Glutamatergic neuron (in vitro differentiated cells): ENCODE measurements at places on chromosomes 2 and 18.

GRCh38 chr2:101387151-101387834 lies at the start of gene CREG2:
Gene CREG2, minus strand, starts transcription at chr2:101387503. Its CDS starts 46 bp downstream, at chr2:101387457.
- peaks cover 8% of the 10 kb centered on the region for H3K27me3 ChIP-seq
- peak within 1 kb of the TSS; percentile 84 for H3K4me3 ChIP-seq
- H3K4me1 ChIP-seq: no peaks in the 10 kb centered on the region
- H3K27ac ChIP-seq: no peak within 1 kb of the TSS
- DNase-seq: peak; percentile 87

DNA sequence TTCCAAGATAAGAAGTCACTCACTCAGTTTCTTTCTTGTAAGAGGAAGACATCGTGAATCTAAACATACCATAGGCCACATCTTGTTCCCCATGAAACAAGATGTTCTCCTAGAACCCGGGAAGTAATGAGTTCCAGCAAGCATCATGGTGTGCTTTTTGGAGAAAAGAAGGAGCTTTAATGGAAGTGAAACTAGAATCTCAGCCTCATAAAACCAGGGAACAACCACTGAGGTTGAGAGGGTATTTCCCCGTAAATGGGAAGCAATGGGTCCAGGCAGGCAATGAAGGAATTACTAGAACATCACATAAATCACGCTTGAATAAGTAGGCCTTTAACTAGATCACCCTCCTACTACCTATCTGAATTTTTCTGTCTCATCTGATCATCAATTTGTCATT lies 40.3 kb downstream of the PSTPIP2 start:
- H3K27me3 ChIP-seq: peaks cover 10% of the 10 kb centered on the region
- no peak overlapping the region for H3K4me3 ChIP-seq
- no peak for DNase-seq
- no peak overlapping the region for H3K27ac ChIP-seq

DNA sequence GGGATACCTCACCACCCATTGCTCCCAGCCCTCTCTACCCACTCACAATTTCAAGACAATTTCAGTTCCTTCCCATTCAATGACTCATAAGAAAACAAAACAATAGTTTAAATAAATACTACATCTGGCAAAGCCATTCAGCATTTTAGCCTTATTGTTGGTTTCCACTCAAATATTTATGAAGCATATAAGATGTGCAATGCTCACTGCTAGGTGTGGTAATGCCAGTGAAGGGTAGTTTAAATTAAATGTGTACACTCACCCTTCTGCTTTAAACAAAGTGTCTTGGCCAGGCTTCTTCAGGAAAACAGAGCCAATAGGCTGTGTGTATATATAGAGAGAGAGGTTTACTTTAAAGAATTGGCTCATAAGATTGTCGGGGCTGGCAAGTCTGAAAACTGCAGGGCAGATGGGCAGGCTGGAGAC lies 37.0 kb downstream of the INO80C start:
- no peak for DNase-seq
- H3K36me3 ChIP-seq: no peaks in the 10 kb centered on the region
- peaks cover 6% of the 10 kb centered on the region for H3K27me3 ChIP-seq

- H3K4me1 ChIP-seq: peaks cover under 1% of the 10 kb centered on the region
- H3K27ac ChIP-seq: no peak overlapping the region
- no peak for DNase-seq
- no peak overlapping the region for H3K4me3 ChIP-seq
Observed at GRCh38 chr2:238527565-238527964, 100.8 kb downstream of the ASB1 start.

- H3K4me3 ChIP-seq: no peak overlapping the region
- no peaks in the 10 kb centered on the region for H3K36me3 ChIP-seq
- no peaks in the 10 kb centered on the region for H3K4me1 ChIP-seq
Observed at GRCh38 chr2:189402932-189403331, 38.3 kb upstream of the WDR75 start.

GRCh38 chr18:43662657-43663056 lies 385.4 kb upstream of the SYT4 start:
- no peak overlapping the region for H3K4me3 ChIP-seq
- no peak for DNase-seq
- no peaks in the 10 kb centered on the region for H3K27me3 ChIP-seq
- no peaks in the 10 kb centered on the region for H3K36me3 ChIP-seq

GRCh38 chr2:160332318-160332717 lies 132.2 kb upstream of the ITGB6 start:
- no peak overlapping the region for H3K4me3 ChIP-seq
- peaks cover 38% of the 10 kb centered on the region for H3K4me1 ChIP-seq
- H3K36me3 ChIP-seq: no peaks in the 10 kb centered on the region
- no peak overlapping the region for H3K27ac ChIP-seq
- DNase-seq: no peak

DNA sequence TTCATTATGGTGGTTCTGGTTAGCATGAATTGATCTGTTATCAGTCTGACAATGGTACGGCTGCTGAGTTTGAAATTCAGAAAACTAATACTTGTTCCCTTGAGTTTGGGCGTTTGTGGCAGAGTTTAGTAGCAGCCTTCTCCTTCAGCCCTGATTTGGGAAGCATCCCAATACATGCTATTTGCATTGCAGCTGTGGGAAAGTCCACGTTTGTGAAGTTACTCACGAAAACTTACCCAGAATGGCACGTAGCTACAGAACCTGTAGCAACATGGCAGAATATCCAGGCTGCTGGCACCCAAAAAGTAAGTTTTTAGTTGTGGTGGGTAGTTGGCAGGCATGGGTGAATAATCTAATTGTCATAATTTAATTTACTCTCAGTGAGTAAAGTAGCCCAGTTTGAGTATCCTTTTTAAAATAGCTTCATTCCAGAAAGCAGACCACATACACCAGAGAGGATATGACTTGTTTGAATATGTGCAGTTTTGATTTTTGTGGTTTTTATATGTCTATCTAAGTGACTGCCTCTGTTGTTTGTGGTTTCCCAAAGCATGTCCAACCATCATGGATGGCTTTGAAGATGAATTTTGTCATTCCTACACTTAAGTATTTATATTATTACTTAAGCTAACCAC lies 12.2 kb downstream of the DGUOK start:
- H3K4me1 ChIP-seq: peaks cover 2% of the 10 kb centered on the region
- H3K36me3 ChIP-seq: no peaks in the 10 kb centered on the region
- no peak overlapping the region for H3K27ac ChIP-seq
- DNase-seq: no peak
- H3K4me3 ChIP-seq: no peak overlapping the region

DNA sequence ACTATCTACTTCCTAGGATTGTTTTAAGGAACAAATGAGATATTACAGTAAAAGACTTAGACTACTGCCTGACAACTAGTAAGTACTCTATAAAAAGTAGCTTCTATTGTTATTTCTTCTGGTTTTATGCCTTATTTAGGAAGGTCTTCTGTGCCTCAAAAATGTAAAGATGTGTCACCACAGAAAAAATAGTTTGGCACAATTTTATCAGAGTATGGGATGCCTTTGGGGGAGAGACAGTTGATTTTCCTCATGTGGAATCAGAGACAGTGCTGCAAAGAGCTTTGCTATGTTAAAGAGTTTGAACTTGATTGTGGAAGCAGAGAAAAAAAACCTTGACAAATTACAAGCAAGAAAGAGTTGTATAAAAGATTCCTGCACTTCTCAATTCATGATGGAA lies 98.4 kb downstream of the EHBP1 start:
- H3K36me3 ChIP-seq: no peaks in the 10 kb centered on the region
- H3K27ac ChIP-seq: no peak overlapping the region
- H3K4me1 ChIP-seq: no peaks in the 10 kb centered on the region
- H3K4me3 ChIP-seq: no peak overlapping the region
- no peak for DNase-seq

GRCh38 chr2:10080536-10081304 lies 509 bp upstream of the CYS1 start:
- peak overlapping the region; percentile 57 for H3K4me3 ChIP-seq
- no peak overlapping the region for H3K27ac ChIP-seq
- no peaks in the 10 kb centered on the region for H3K36me3 ChIP-seq
- H3K4me1 ChIP-seq: no peaks in the 10 kb centered on the region

GRCh38 chr2:61816480-61817355 lies 37.1 kb downstream of the FAM161A start:
- no peaks in the 10 kb centered on the region for H3K27me3 ChIP-seq
- no peak overlapping the region for H3K4me3 ChIP-seq
- DNase-seq: no peak
- no peak overlapping the region for H3K27ac ChIP-seq
- no peaks in the 10 kb centered on the region for H3K36me3 ChIP-seq

DNA sequence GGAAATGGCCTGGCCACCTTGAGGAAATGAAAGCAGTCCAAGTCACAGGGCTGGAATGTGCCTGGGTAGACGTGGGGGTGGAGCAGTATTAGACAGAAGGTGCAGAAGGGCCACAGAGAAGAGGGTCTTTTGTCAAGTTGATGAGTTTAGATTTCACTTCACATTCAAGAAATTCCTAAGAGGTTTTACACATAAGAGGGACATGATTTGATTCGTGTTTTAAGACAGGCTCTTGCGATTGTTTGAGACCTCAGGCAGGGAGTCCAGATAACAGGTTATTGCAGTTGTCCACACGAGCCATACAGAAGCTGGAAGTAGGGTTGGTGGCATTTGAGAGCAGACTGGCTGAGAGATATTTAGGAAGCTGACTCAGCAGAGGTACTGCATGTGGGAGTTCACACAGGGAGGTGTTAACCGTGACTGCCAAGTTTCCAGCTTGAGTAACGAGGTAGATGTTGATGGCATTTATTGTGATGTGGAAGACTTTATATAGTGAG lies 64.6 kb downstream of the NEB start:
- H3K27me3 ChIP-seq: no peaks in the 10 kb centered on the region
- DNase-seq: no peak
- H3K4me1 ChIP-seq: peaks cover 4% of the 10 kb centered on the region
- H3K4me3 ChIP-seq: no peak overlapping the region
- no peak overlapping the region for H3K27ac ChIP-seq

DNA sequence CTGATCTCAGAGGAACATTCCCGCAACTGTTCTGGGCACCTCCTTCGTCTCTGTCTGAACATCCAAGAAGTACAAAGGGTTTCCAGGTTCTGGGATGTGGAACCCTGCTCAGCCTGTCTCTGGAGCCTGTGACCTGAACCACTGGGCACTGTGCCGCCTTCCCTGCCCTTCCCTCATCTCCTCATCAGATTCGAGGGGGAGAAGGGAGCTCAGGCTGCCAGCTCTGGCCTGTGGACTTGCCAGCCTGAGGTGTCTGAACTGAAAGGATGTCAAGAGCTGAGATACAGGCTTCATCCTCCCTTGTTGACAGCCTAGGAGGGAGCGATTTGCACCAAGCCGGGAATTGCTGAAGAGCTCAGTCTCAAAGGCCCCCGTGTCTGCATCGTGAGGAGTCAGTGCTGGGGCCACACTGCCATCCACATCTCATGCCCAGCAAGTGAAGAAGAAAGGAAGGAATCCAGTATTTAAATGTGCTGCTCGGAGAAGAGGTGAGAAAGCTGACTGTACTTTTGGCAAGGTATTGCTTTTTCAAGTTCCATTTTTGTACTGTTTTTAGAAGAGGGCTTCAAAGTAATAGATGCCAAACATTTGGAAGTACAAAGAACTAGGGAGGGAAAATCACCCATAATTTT lies 12.6 kb downstream of the NEU2 start:
- peaks cover 6% of the 10 kb centered on the region for H3K27me3 ChIP-seq
- no peaks in the 10 kb centered on the region for H3K36me3 ChIP-seq
- DNase-seq: no peak
- H3K27ac ChIP-seq: no peak overlapping the region
- H3K4me1 ChIP-seq: peaks cover 2% of the 10 kb centered on the region

DNA sequence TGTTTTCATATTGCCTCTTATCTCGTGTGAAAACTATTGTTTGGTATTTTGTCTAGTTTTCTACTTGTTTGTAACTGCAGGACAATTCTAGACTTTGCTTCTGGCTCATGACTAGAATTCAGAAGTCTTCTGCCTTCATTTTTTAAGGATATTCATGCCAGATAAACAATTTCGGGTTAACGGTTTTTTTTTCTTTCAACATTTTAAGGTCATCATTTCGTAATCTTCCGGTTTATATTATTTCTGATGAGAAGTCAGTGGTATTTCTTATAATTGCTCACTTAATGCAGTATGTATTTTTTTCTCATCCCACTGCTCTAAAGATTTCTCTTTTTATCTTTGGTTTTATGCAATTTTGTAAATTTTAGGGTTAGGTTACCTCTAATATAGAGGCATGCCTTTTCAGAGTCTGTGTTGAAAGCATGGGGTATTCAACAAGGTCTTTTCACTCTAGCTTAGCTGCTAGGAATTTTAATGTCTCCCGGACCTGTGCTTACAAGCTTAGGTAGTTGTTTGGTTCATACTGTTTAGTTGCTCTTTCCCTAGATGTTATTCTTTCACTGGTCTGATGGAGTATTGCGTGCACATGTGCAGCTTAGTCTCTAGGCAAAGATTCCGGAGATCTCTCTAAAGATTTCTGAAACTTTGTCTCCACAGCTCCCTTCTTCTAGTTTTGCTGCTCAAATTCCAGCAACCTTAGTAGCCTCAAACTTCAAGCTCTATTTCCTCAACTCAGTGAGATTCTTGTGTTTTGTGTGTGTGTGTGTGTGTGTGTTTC lies 198.1 kb downstream of the MCFD2 start:
- no peak overlapping the region for H3K4me3 ChIP-seq
- DNase-seq: no peak
- H3K27me3 ChIP-seq: no peaks in the 10 kb centered on the region

- peaks cover 31% of the 10 kb centered on the region for H3K4me1 ChIP-seq
- peaks cover 12% of the 10 kb centered on the region for H3K36me3 ChIP-seq
- peaks cover 2% of the 10 kb centered on the region for H3K27me3 ChIP-seq
- H3K4me3 ChIP-seq: no peak overlapping the region
Observed at GRCh38 chr2:148338541-148338940, 306.0 kb upstream of the EPC2 start.

GRCh38 chr2:199336546-199336945 lies 121.2 kb downstream of the SATB2 start:
- no peaks in the 10 kb centered on the region for H3K27me3 ChIP-seq
- no peak overlapping the region for H3K4me3 ChIP-seq
- H3K36me3 ChIP-seq: no peaks in the 10 kb centered on the region

GRCh38 chr18:400456-400855 lies 100.0 kb downstream of the COLEC12 start:
- H3K4me3 ChIP-seq: no peak overlapping the region
- H3K4me1 ChIP-seq: peaks cover 30% of the 10 kb centered on the region
- H3K27me3 ChIP-seq: no peaks in the 10 kb centered on the region
- no peak for DNase-seq
- peaks cover 18% of the 10 kb centered on the region for H3K36me3 ChIP-seq

- H3K27ac ChIP-seq: no peak overlapping the region
- no peaks in the 10 kb centered on the region for H3K36me3 ChIP-seq
- H3K4me1 ChIP-seq: no peaks in the 10 kb centered on the region
- DNase-seq: no peak
- H3K4me3 ChIP-seq: no peak overlapping the region
Observed at GRCh38 chr18:63700501-63700900, 2.3 kb upstream of the SERPINB11 start.

DNA sequence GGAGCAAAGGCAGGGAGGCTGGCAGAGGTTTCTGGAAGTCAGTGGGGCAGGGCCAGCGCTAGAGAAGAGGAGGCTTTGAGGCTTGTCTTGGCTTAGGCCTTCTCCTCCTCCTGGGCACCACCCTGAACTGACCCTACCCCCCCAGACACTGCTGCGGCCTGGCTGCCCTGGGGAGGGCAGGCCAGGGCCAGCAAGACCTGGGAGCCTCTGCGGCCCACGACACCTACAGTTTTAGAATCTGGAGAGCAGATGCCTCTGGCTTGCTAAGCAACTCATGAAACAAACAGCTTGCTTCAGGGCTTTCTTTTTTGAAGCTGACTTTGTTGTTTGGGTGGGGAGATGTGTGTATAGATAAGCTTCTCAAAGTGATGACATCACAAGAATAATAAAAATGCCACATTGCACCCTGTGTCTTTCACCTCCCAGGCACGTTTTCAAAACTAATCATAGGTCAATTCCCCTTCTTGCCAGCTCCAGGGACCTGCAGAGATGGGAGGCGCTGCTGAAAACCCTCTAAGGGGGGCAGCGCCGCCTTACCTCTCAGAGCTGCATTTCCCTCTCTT lies 46.2 kb upstream of the SMAD7 start:
- H3K4me3 ChIP-seq: no peak overlapping the region
- H3K36me3 ChIP-seq: no peaks in the 10 kb centered on the region
- peaks cover 9% of the 10 kb centered on the region for H3K4me1 ChIP-seq
- DNase-seq: no peak
